NCI-H1930 (cell line): ENCODE measurements at places on chromosomes 1 and 21.

- DNase-seq = no peak
These were observed 559.6 kb upstream of the ADAMTS5 start for GRCh38 chr21:27526451-27526850.

DNA sequence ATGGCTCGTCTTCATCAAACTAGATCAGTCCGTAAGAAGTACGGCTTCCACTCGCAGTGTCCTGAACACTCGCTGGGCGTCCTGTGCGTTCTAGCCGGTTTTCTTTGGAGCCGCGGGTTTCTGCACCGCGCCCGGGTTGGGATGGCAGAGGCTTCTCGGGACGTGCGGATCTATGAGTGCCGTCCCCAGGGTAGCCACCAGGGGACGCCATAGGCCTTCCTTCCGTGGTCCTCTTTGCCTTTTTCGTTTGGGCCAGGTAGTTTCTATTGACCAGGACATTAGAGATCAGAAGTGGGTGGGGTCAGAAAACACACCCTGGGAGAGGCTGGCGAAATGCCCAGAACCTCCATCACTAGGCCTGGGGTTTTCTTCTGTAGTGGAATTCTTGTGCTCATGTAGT lies 273.8 kb downstream of the FAM72C start:
- DNase-seq = no peak

DNA sequence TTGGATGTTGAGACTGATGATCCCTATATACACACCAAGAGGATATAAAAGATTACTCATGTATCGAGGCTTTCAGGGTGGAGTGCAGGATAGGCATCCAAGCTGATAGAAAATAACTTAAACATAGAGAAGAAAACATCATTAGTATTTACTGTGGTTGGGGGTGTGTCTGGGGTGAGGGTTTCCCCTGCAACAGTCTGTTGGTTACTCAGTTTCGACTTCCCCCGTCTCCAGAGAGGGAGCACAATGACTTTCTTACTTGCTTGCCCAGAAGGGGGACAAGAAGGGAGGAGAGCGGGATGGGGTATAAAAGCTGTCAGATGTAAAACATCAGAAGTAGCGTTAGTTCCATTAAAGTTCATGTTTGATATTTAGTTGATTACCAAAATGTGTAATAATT lies 717.4 kb upstream of the ZP4 start:
- no peak for DNase-seq

DNA sequence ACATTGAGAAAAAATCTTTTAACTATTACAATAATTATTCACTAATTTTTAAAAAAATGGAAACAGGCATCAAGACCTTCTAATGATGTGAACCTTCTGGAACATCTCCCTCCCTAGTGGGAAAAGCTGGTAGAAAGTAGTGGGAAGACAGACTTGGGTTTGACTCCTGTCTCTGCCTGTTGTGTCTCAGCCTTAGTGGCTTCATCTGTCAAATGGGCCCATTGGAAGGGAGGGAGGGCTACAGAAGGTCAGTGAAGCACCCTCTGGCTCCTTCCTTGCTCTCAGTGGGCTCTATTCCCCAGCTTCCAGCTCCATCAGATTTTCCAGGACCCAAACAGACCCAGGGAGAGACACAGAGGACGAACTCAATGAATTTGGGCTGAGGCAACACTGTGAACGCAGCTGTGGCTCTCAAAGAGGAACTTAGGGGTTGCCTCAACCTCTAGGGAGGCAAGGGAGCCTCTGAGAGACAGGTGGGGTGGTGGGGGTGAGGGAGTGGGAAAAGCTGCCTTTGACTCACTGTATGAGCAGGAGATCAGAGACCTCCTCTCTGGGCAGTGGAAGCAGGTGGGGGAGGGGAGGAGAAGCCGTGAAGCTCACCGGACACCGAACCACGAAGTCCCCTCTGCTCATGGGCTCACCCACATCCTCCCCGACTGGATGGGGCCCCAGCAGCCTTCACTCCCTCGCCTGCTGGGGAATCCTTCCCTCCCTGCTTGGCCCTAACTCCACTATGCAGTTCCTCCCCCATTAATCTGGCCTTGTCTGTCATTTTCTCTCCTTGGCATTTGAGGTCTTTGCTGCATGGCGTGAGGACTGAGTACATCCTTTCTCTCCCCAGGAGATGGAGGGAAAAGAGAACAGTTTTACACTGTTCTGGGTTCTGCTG lies 4.5 kb downstream of the CNR2 start:
- no peak for DNase-seq

DNA sequence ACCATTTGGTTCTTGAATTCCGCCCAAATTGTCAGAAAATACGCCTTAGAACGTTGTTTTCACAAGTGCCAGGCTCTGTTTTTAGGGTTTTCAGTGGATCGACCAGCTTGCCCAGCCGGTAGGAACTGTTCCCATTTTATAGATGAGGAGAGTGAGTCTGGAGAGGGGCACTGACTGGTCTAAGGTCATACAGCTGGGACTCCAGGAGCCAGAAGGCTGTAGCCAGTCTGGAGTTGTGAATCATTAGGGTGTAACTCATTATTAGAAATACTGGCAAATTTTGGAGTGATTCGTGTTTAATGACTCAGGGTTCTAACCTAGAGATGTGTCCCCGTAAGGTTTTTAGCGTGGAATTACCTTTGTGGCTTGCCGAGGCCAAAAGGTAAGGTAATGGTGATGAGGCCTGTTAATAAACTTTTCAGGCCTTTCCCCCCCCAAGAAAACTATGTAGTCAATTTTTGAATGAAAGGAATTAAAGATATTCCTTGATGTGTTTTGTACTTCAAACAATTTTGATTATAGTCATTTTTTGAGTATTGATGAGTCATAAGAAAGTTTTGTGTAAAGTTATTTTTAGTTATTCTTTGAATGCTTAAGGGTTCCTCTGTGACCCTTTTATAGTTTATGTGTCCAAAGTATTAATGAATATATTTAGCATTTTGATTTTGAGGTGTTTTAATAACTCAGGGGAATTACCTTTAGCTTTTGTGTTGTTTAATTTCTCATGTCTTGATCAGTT lies 2.1 kb downstream of the DYRK1A start:
- no peak for DNase-seq

- no peak for DNase-seq
These were observed 64.9 kb downstream of the TOR1AIP2 start for GRCh38 chr1:179812501-179813292.

DNA sequence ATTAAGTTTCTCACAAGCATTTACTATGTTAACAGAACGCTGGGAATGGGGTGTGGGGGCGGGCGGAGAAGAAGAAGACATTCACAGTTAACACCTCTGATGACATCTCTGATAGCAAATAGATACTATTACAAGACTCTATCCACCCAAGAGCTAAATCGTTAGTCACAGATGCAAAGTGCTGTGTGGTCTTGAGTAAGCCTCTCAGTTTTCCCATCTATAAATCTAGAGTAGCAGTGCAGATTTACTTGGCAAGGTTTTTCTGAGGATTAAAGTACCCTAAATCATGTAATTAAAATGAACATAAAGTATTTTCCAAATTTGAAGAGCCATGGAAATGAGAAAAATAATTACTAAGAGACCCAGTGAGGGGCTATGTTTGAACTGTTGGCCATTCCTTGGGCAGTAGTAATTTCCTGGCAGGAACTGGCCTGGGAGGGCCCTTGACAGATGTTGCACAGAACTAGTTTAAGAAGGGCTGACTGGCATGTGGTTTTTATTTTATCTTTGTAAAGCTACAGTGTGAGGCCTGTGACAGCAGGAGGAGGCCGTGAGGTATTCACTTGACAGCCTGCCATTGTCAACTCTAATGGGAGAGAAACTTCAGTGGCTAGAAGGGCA lies 58.7 kb upstream of the APOBEC4 start:
- no peak for DNase-seq

DNA sequence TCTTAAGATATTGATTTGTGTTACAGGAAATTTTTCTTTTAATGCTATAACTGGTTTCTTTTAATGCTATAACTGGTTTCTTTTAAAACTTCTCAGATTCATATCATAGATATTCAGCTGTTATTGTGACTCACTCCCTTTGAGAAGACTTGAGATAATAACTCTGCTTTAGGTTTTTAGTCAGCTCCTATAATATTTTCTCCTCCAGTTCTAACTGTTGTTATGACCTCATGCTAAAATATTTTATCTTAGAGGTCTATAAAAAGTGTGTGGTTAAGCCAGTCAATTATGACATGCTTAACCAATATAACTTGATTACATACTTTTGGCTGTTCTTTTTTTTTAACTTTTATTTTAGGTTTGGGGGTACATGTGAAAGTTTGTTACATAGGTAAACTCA lies 280.2 kb downstream of the PTGER3 start:
- no peak for DNase-seq

GRCh38 chr1:246178717-246179311 lies 328.3 kb downstream of the SMYD3 start:
- DNase-seq = no peak

GRCh38 chr1:153572569-153573015 lies 6.9 kb upstream of the S100A2 start:
- DNase-seq = peak; percentile 38

- no peak for DNase-seq
These were observed 553.4 kb downstream of the PLPP3 start for GRCh38 chr1:56025942-56026341.

GRCh38 chr1:236799001-236799400 lies 3.9 kb downstream of the MTR start:
- DNase-seq = no peak

DNA sequence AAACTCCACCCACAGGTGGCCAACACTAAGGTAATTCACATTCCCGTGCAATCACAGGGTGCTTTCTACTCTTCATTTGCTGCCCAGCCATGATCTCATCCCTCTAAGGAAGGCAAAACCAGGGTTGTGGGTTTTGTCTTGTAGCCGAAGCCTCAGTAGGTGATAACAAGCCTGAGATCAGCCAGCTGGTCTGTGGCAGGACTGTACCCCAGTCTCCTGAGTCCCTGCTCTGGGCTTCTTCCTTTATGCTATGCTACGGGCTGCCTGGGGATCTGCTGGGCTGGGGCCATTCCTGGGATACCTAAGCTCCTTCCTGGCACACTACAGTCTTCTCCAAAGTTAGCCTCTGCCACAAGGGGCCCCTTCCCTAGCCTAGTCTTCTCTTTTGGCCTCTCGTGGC lies 9.8 kb downstream of the PPFIA4 start:
- no peak for DNase-seq

DNA sequence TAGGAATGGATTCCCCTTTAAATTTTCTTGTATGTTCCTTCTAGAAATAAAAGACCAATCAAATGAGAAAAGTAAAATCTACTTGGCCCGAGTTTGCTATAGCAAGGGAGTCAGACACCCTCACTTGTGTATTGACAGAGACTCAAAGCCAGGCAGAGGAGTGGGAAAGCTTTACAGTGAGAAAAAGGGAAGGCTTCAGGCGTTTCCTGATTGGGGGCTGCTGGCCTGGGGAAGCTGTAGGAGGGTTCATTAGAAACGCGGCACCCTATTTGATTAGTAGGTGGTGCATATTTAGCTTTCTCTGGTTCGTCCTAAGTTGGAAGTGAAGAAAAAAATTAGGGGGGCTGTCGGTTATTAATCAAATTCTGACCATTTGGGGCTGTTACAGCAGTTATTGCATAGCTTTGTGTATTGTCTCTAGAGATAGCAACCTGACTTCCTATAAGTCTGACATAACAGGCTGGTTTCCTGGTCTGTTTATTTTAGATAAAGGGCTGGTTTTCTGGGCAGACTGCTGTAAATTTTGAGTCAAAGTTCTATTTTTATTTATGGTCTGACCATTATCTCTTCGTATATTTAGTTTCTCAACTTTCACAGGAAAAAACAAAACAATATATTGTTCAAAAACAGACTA lies 10.0 kb downstream of the SLC25A24 start:
- DNase-seq = no peak

- DNase-seq = no peak
These were observed 36.2 kb upstream of the EPHA8 start for GRCh38 chr1:22527122-22527521.

DNA sequence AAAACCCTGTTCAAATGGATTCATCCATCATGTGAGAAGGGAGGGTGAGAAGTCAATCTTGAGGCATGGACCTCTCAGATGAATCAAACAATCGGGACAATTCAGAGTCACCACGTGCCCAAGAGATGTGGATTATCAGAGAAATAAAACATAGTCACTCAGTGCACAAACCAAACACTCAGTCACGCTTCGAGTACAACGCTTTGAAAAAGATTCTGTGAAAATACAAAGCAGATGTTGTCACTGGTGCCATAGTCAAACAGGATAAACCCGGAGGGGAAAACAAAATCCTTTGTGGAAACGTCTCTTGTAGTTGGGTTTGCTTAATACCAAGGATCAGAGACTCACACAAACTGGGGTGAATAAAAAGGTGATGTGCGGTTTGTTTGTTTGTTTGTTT lies 188.4 kb downstream of the RRAGC start:
- no peak for DNase-seq

DNA sequence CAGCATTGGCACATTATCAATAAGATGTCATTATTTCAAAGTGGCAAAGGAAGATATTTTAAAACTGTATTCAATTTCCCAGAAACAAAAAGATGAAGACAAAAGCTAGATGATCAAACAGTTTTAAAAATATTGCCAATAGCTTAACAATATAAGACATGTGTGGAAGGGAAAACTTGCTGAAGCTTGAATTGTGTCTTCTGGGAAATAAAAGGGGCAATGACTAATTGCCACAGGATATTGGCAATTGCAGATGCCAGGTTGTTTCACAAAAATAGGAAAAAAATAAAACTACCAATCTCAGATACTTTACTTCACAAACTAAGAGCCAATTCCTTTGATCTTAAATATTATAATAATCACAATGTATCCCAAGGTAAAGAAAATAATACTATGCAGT lies 679.8 kb upstream of the ADAMTS5 start:
- no peak for DNase-seq

DNA sequence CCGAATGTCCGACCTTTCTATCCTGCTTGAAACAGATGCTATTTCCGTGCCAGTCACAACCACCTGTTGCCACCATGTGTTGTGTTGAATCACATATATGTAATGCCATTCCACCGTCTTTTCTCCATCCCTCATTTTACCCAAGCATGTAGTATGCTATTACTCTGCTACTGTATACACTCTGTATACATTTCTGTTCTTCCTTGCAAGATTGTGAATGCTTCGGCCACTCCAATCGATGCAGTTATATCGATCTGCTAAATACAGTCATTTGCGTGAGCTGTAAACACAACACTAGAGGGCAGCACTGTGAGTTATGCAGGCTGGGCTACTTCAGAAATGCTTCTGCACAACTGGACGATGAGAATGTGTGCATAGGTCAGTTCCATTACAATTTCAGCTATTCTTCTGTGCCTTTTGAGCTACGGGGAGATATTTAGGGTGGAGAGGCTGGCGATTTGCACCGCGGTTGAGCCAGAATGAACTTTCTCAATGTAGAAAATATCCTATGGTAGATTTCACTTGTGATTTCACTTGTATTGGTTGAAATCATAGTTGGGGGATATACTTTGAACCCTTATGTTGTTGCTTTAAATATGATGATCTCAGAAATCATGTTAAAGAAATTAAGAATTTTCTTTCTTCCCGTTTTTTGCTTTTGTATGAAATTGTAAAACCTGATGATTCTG lies 289.8 kb downstream of the NTNG1 start:
- no peak for DNase-seq

- no peak for DNase-seq
These were observed 17.9 kb upstream of the CENPF start for GRCh38 chr1:214584805-214585766.

GRCh38 chr1:173415490-173415889 lies 61.6 kb upstream of the PRDX6 start:
- DNase-seq = no peak

- no peak for DNase-seq
These were observed 86.4 kb downstream of the PLXNA2 start for GRCh38 chr1:208157769-208158168.
